ENCODE measurements at places on chromosomes 5 and 9.

GRCh38 chr5:56200971-56201666 is 32.0 kb downstream of the ANKRD55 start:
- DNase-seq: peak; percentile 69

GRCh38 chr5:65359569-65359968 is 122.2 kb downstream of the ADAMTS6 start:
- DNase-seq: no peak

DNA sequence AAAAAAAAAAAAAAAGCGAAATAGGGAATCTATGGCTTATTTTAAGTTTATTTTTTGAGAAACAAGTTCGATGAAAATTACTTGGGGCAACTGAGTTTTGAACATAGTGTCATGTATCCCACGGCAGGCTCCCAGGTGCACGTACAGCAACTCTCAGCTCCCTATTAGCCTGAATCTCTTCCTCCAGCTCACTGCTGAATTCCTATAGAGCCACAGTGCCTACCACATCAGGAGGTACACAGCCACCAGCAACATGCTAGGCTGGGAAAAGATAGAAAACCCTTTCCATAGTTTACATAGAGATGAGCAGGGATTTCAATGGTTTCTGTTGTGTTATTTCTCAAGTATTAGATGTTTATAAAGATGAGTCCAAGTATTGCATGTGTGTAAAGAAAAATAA is 115.9 kb upstream of the RGMB start:
- no peak for DNase-seq

GRCh38 chr5:134506054-134507039 is 19.1 kb upstream of the JADE2 start:
- DNase-seq: peak; percentile 84

DNA sequence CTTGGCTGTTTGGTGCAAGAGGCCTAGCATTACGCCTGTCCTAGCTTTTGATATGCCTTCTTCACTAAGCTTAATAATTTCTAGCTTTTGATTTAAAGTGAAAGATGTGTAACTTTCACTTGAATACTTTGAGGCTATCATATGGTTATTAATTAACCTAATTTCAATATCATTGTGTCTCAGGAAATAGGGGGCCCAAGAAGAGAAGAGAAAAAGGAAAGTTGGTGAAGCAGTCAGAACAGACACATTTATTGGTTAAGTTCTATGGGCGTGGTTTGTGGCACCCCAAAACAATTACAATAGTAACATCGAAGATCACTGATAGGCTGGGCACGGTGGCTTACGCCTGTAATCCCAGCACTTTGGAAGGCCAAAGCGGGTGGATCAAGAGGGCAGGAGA is 40.9 kb upstream of the F2RL2 start:
- DNase-seq: no peak

- no peak for DNase-seq
Measured at GRCh38 chr5:98016771-98017170, 756.7 kb upstream of the RGMB start.

GRCh38 chr5:65742565-65743231 is 20.7 kb downstream of the NLN start:
- peak; percentile 69 for DNase-seq

- DNase-seq: no peak
Measured at GRCh38 chr9:74848153-74848525, 39.6 kb downstream of the TRPM6 start.

GRCh38 chr9:104984121-104984520 is 56.2 kb upstream of the ABCA1 start:
- DNase-seq: no peak

GRCh38 chr5:170630711-170631141 is 126.9 kb downstream of the KCNIP1 start:
- no peak for DNase-seq

DNA sequence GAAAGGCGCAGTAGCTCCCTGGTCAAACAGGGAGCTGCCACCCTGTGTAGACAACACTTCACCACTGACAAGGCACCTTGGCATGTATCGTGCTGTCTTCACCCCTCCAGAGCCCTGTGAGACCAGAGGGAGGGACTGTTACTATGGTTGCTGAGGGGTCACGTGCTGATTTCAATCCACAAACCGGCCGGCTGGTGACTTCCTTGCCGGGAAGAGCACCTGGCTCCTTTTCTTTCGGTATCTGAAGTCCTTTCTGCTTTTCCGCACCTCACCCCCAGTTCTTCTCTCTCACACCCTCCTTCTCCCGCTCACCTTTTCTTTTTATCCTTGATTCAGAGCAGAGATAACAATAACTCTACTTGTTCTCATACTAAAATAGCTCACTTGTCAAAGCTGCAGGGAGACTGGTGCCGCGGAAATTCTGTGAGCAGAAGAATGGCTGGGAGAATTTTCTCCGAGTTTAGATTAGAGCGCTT is 327.2 kb downstream of the ZSWIM6 start:
- DNase-seq: no peak

- DNase-seq: no peak
Measured at GRCh38 chr5:151624476-151624875, 33.3 kb upstream of the FAT2 start.

DNA sequence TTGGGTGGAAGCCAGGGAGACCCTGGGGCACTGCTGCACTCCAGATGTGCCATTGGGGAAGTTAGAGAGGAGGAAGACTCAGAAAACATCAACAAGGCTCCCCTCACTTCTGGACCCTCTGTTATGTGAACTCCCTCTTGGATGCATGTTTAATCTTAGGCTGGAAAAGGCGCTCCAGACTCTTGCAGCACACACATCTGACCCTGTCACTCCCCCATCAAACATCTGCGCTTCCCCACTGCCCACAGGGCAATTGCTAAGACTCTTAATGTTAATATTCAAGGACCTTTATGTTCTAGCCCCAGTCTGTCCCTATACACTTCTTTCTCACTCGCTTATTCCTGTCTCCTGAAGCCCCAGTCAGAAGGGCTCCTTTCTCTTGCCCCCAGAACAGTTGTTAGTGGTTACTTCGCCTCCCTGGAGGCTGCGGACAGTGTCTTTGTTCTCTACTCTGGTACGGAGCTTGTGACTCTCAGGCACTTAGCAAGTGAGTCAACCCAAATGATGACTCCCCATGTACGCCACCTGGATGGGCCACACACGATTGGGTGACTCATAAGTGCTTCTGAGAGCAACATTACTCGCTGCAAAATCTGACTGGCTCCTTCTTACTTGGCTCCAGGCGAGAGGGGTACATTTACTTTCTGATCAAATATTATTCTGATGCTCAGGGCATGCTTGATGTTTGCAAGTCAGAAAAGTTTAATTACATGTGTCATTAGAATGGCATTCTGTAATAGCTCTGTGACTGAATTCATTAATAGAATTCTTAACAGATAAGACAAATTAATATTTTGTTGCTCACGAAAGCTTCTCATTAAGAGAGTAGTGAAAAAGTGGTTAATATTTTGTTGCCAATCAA is 193.6 kb downstream of the HSPA4 start:
- peak; percentile 86 for DNase-seq

DNA sequence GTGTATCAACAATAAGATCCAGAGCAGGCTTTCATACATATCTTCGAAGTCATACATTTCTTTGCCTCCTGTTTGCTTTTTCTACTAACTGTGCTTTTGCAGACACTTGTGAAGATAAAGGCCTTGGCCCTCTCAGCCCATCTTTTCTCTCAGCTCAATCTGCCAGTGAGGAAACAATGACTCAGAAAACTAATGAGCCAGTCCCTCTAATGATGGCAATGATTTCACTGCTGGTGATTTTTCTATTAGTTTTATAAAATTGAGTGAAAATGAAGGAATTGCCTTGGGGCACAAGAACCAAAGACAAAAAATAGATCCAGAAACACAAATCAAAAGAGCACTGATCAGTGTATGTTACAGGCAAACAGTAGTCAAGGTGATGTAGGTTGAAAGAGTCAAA is 167.7 kb upstream of the PPP2R2B start:
- no peak for DNase-seq

DNA sequence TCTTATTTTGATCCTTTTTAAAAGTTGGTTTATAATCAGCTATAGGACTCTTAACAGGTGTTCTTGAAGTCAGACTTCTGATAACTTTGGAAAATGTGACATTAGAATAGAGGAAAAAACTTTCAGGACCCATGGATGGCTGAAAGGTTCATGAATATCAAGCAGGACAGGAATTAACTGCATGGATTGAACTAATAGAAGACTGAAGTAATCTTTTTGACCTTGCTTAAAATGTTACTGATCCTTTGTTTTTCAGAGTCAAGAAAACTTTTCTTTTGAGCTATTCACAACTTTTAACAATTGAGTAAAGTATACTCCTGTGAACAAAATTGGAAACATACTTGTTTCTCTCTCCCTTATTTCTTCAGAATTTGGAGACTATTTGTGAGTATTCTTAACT is 79.2 kb downstream of the PLK2 start:
- no peak for DNase-seq

- DNase-seq: no peak
Measured at GRCh38 chr5:72604798-72605154, 97.6 kb upstream of the ZNF366 start.

DNA sequence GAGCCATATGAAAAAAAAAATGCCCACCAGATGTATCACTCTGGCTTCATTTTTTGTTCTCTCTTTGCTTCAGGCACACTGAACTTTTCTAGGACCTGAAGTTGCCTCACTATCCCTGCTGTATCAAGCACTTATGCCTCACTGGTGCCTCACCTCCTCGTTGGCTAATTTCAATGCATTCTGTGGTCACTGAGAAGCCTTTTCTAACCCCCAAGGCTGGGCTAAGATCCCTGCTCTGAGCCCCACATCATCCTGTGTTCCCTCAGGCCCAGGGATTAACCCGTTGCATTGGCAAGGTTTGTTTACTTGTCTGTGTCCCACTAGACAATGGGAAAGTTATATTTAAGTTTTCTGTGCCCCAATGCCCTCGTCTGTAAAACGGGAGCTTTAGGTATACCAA is 362.7 kb downstream of the OSTF1 start:
- no peak for DNase-seq

DNA sequence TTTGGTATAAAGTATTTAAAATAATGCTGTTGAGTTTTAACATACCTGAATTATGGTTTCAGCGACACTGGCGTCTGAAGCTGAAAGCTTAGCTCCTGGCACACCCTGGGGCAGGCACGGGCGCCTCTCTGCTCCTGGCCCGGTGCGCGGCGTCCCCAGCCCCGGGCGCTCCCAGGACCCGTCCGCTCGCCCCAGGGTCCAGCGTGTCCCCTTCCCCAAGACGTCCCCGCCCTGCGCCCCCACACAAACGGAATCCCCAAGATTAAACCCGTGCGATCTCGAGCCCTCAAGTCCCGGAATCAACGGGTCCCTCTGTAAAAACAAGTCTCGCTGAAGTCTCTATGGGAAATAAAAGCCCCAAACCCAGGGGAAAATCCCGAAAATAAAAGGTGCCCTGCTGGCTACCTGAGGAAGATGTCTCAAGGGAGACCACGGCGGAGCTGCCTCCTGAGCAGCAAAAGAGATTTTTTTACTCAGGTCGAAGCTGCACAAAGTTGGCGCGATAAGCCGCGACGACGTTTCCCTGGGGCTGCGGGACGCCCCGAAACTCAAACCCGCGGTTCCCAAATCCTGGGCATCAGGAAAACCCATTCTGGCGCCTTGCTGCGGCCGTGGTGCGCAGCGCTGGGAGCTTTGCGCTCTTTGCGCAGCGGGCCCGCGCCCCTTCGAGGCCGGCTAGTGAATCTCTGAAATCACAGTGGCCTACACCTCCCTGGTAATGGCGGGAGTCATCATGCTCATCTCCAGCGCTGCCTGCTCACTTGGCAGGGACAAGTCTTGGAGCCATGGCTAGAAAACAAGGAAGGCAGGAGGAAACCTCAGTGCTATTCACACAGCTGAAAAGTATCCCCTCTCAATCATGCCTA is 6.3 kb upstream of the IFNA8 start:
- no peak for DNase-seq

DNA sequence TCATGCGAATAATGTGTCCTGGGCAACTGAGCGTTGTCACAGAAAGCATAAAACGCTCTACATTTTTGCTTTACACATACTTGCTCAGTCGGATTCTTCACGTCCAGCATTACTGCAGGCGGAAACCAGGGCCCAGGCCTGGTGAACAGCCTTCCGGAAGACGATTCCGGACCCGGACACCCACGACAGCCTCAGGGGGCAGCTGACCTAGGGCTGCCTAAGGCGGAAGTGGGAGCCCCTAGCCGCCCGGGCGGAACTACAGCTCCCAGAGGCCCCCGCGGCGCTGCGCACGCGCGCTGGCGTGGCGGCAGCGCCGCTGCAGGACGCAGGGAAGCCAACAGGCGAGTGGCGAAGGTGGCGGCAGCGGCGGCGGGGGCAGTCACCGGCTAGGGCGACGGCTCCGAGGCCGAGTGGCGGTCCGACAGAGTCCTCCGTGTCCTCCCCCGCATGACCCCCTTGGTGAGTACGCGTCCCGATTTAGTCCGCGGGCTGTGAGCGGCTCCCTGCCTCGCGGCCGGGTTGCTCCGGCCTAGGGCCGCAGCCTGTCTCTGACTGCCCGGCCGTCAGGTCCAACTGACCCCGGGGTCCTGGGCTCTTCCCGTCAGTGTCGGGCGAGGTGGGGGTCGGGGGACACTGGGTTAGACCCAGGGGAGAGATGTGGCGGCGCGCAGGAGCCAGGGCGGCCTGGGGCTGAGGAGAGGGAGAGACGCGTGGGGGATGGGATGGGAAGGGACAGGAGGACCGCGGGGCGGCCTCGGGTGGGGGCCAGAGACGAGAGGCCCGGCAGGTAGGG is at the start of gene GAPVD1:
Gene GAPVD1, plus strand, starts transcription at position 326 of the 793 bp plus-strand sequence. CDS start 37,096 bp downstream, outside the sequence.
- peak; percentile 94 for DNase-seq

GRCh38 chr5:95261437-95262175 is 23.3 kb downstream of the MCTP1 start:
- peak; percentile 17 for DNase-seq

DNA sequence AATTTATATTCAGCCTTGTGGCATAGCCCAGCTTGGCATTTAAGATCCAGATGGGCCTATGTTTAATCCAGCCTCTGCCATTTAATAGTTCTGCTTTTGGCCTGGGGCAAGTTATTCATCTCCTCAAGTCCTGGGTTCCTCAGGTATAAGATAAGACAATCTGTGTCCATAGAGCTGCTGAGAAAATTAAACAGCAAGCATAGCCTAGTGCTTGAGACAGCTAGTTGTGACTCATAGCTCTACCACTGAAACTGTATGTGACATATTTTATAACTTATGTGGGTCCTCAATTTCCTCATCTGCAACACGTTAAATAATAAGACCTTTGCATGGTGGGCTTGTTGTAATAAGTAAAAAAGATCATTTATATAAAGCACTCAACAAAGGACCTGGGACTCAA is 53.3 kb upstream of the ATP10B start:
- no peak for DNase-seq

- no peak for DNase-seq
Measured at GRCh38 chr9:32787816-32788215, 4.5 kb downstream of the TMEM215 start.

All from HTR-8/SVneo (cell line).